ENCODE measurements at places on chromosomes 3 and 15. TPM values are rescaled to one million over a fixed set of nuclear protein-coding genes. Genes with fewer than 3 reads are reported as not detected.
A peak's percentile ranks its signal among the peaks of the same experiment; 100 is the strongest.

The ILDR1 gene
- total RNA-seq = not detected

The GDPGP1 gene
- total RNA-seq = 7.3 TPM

The OIP5 gene
- total RNA-seq = 0.57 TPM

The HDC gene
- total RNA-seq = 35.1 TPM

The TMEM207 gene
- total RNA-seq = not detected

The EPHA3 gene
- total RNA-seq = not detected

The LRRC49 gene
- total RNA-seq = not detected

DNA sequence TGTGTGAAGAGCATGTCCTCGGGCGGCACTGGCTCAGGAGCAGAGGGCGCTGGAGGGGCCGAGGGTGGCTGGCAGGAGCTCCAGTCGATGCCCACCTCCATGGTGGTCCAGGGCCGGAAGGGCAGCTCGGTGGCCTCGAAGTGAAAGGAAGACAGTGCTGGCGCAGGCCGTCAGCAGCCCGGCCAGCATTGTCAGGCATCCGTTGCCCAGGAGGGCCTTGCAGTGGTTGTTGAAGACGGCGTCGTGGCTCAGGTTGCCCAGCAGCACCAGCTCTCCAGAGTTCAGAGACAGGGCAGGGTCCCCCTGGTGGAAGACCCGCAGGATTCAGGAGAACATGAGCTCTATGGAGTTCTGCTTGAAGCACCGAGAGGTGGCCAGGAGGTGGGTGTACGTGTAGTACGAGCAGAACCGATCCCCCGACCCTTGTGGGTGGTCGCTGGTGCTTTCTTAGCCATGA lies 16.5 kb upstream of the SIAH2 start:
- no peak for DNase-seq

DNA sequence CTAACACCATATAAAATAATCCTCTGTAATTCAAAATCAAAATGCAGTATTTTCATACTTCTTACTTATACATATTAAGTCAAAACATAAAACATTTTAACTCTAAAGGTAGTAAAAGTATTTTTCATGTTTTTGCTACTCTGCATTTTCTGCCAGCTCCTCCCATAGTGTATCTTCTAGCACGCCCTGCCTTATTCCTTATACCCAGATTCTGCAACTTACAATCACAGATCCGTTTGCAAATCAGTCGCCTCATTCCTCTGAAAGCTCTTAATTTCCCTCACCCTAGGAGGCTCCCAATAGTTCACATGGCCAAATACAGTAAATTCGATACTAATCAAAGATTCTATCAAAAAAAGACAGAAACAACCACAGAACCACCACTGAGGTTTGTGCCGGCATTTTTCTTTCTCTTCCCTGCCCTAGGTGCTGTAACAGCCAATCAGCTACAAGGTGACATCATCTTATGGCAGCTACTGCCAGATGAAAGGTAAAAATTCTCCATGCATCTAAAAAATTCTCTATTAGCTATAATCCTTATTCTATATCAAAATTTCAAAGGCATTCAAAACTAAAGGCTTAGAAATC lies 72.9 kb downstream of the CLASP2 start:
- peak; percentile 41 for DNase-seq

DNA sequence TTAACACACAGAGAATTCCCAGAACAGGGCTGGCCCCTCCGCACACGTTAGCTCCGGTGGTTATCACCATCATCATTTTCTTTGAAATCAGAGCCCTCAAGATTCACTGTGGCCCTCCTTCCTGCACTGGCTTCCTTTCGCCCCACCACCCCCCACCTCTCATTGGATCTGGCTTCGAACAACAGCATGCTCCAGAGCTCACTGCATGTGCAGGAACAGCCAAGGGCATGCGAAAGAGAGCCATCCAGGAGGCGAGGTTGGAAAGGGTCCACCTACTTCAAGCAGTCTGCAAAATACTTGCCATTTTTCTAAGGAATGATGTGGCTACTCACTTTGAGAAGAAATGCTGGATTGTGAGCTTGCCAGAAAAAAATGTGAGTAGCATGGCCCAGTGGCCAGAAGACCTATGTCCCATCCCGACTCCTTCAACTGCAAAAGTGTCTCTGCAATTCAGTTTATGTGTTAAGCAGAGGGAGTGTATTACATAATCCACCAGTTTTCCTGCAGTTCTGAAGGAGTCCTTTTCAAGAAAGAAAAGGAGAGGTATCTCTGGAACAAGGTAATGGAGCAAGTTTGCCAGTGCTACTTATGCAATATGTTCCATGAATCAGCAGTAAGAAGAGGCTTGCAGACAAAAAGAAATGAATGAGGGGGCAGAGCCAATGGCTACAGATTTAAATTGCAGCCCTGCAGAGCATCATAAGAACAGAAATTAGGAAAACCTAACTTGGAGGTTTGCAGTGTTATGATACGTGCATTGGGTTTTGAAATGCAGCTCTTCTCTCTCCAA lies 92.8 kb downstream of the OCA2 start:
- no peak for DNase-seq

DNA sequence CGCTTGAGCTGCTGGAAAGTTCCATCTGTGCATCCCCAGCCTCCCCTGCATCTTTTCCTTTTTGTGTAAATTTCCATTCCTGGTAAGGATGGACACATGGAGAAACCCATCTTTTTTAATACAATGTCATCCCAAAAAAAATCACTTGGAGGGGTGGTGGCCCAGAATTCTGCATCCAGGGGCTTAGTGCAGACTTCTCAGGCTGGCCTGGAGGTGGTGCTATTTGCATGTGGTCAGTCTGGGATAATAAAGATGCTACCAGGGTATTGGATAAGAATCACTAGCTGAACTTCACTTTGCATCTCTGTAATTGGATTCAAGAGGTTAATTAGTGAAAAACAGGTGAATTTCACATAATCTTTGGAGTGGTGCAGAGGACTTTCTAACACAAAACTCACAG lies 1.8 kb upstream of the ZSCAN2 start:
- DNase-seq = no peak

- no peak for DNase-seq
Measured at GRCh38 chr3:11660242-11660641, 16.5 kb upstream of the VGLL4 start.

DNA sequence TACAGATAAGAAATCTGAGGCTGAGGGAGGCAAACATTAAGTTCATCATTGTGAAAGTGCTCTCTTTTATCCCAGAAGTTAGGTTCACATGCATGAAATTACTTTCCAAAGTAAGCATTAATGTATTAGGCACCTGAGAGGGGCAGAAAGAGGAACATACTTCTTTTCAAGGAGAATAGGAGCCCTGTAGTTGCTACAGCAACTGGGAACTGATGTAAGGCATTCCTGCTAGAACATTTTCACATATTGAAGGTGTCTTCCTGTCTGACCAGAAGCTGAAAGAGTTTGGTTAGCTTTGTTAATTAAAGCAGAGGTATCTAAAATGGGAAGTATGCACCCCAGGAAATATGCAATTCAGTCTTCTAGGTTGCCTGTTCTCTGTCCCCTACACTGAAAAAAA lies 65.5 kb upstream of the ZBTB20 start:
- DNase-seq = no peak

DNA sequence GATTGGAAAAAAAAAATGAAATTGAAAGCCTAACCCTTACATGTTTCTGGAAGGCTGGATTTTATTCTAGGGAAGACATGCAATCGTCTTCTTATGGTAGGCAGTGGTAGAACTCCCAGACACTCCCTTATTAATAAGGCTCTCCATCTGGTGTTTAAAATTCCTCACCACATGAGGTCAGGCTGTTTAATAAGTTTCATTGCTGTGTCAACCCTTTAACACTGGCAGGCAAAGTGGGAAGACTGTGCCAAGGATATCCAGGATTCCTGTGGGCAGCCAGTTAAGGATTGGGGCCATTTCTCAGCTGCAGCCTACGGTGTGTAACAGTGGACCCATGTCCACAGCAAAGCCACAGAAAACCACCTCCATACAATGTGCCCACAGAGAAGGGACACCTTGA lies 225.5 kb upstream of the CHRM5 start:
- DNase-seq = no peak
